ENCODE measurements at places on chromosomes 11 and 22. TPM values are rescaled to one million over a fixed set of nuclear protein-coding genes. Genes with fewer than 3 reads are reported as not detected.

DNA sequence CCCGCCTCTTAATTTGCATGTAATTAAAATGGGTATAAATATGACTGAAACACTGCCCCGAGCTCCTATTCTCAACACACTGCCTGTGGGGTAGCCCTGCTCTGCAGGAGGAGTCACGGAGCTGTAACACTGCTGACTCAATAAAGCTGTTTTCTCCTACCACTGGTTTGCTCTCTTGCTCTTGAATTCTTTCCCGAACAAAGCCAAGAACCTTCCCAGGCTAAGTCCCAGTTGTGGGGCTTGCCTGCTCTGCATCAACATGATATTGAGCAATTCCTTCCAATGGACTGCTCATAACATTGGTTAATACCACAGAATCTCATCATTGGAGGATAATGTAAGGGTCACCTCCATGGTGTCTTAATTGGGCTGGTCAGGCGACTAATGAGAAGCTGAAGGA, 114.4 kb downstream of the FBXO7 start:
- DNase-seq, result no peak
- H3K4me3 ChIP-seq, result no peak overlapping the region
- H3K4me1 ChIP-seq, result no peaks in the 10 kb centered on the region
- no peaks in the 10 kb centered on the region for H3K36me3 ChIP-seq
- peaks cover 8% of the 10 kb centered on the region for H3K27me3 ChIP-seq
- no peak overlapping the region for H3K27ac ChIP-seq

DNA sequence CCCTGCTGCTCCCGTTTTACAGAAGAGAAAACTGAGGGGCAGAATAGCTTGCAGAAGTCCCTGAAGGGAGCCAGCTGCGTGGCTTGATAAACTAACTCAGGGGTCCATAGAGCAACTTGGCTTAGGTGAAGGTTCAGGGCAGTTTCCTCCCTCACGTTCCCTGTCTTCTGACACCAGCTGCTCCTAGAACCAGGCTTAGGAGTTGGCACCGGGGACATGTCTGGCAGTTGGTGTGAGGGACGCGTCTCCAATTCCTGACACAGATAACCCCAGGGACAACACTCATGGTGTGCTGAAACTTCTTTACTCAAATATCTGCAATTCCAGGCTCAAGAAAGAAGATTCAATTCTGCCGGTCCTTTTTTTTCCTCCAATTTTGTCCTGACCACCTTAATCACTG, 85.7 kb downstream of the DSCAML1 start:
- H3K27ac ChIP-seq, result no peak overlapping the region
- H3K4me1 ChIP-seq, result no peaks in the 10 kb centered on the region
- no peaks in the 10 kb centered on the region for H3K36me3 ChIP-seq
- H3K27me3 ChIP-seq, result peaks cover 19% of the 10 kb centered on the region
- DNase-seq, result no peak
- no peak overlapping the region for H3K4me3 ChIP-seq

GRCh38 chr11:123406441-123407129, 23.5 kb upstream of the GRAMD1B start:
- H3K36me3 ChIP-seq, result no peaks in the 10 kb centered on the region
- no peak for DNase-seq
- H3K4me1 ChIP-seq, result peaks cover 30% of the 10 kb centered on the region
- peak overlapping the region; percentile 65 for H3K4me3 ChIP-seq
- H3K27ac ChIP-seq, result no peak overlapping the region

DNA sequence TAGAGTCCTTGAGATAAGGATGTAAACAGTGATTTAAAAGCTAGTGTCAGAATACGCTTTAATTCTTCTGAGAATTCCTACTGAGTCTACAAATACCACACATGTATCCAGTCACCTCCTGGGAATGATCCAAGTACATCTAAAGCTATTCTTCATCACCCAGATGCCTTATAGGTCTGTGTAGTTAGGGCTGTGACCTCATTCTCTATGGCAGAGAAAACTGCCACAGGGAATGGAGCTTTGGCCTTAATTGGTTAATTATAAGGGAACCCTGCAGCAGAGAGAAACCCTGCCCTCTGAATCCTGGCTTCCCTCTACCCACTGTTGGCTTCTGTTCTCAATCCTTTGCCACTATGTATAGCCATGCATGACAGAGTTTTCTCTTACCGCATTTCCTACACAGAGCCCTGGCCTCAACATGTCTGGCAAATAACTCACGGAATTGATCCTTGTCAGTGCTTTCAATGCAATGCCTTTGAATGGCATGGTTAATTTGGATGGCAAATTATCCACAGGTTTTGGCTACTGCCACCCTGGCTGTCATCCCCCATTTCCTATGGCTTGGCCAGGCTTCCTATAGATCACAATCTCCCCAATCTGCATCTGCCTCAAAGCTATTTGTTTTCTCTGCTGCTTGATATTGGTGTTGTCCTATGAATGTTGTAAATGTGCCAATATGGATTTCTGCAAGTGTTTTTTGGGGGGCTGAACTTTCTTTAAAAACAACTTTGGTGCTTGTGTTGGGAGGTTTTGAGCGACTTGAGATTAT, 2.9 kb downstream of the DIXDC1 start:
- H3K27me3 ChIP-seq, result no peaks in the 10 kb centered on the region
- H3K36me3 ChIP-seq, result no peaks in the 10 kb centered on the region
- DNase-seq, result no peak
- H3K27ac ChIP-seq, result no peak overlapping the region
- peaks cover 47% of the 10 kb centered on the region for H3K4me1 ChIP-seq

IL18 gene
- total RNA-seq, result 0.26 TPM
